Epithelial cell of esophagus (primary cell): ENCODE measurements at places on chromosomes 2 and 18.

GRCh38 chr2:190875891-190876290 lies 4.7 kb upstream of the GLS start:
- DNase-seq, result no peak

- DNase-seq, result no peak
Observed at GRCh38 chr2:64313398-64313723, 140.6 kb upstream of the LGALSL start.

DNA sequence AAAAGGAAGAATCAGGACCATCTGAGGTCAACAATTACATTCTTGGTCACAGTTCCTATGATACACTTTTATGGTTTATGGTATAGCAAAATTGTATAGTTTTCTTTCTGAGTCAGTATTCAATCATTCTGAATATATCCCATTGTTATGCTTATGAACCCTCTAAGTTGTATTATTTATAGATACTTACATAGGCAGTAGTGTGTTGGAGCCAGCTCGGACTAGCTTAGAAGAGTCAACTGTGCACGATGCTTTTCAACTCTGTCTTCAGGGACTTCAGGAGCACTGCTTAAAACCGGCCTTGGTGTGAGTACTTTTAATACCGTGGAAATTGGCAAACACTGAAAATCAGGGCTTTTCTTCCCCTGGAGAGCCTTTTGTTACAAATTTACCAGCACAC lies 215.7 kb downstream of the IKZF2 start:
- peak; percentile 43 for DNase-seq

DNA sequence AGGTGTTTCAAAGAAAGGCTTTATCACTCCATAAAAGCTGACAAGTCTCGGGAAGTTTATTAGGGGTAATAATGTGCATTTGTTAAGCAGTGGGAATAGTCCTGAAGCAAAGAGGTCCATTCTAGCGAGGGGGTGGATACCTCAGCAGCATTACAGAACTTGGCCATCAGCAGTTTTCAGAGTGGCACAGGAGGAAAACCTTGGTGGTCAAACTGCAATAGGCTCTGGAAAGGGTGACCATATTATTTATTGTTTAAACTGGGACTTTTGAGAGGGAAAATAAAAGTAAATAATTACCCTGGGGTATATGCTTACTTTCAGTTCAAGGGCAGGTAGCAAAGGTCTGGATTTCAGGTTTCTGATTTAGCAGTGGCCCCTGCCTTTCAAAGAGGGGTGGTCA lies 115.5 kb upstream of the KLHL14 start:
- DNase-seq, result no peak

DNA sequence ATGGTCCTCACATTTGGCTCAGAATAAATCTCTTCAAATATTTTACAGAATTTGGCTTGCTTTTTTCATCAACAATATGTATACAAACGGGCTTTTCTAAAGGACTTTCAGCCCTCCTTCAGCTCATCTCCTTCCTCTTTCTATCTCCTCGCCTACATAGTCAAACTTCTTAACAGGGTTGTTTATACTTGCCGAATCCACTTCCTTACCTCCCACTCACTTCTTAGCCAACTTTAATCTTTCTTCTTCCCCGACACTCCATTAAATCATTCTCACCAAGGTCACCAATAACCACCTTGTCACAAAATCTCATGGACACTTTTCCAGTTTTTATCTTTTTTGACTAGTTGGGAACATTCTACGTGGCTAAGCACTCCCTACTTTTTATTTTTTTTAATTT lies 325.2 kb downstream of the PLCL1 start:
- DNase-seq, result no peak

GRCh38 chr18:78892177-78892576 lies 87.4 kb upstream of the SALL3 start:
- DNase-seq, result no peak

- DNase-seq, result no peak
Observed at GRCh38 chr2:128780434-128781080, 461.9 kb upstream of the HS6ST1 start.

DNA sequence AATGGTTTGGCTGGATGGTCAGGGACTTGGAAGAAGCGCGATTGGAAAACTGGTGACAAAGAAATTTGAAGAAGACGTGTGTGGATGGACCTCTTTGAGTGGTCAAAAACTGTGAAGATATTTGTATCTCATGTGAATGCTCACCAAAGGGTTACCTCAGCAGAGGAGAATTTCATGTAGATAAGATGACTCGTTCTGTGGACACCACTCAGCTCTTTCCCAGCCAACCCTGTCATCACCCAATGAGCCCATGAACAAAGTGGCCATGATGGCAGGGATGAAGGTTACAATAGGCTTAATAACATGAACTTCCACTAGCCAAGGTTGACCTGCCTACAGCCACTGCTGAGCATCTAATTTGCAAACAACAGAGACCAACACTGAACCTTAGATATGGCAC lies 248.3 kb downstream of the KCNE4 start:
- peak; percentile 47 for DNase-seq

DNA sequence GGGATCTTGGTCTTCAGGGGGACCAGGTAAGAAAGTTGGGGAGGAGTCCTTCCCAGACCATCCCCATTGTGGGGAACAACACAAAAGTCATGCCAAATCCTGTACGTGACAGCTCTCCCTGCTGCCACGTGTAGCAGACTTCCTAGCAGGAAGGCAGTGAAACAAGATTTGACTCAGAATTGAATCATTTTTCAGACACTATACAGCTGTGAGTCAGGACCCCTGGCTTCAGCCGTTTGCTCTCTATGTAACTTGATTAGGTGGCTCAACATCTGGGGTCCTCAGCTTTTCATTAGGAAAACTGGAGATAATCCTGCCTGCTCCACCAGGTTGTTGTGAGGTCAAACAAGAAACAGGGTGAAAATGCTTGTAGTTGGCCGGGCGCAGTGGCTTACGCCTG lies 32.9 kb upstream of the PDCL3 start:
- DNase-seq, result peak; percentile 7

- DNase-seq, result no peak
Observed at GRCh38 chr2:177537636-177538035, 145.1 kb downstream of the AGPS start.

GRCh38 chr2:239590276-239590675 lies 189.5 kb upstream of the HDAC4 start:
- DNase-seq, result no peak

- DNase-seq, result no peak
Observed at GRCh38 chr2:27201675-27202074, 10.2 kb upstream of the ATRAID start.

DNA sequence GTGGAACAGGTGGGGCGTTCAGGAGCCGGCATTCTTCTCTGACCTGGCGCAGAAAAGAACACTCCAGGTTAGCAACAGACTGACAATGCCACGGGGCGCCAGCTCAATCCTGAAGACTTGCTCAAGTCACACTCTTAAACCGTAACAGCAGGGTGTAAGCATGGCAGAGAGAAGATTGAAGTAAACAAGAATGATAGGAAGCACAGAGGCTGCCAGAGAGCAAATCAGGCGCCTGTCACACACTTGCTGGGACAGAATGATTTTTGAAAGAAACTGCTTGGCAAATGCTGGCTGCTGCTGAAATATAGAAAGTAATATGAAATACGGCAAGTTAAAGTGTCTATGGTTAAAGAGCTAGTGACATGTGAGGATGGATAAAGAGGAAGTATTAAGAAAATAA lies 80.5 kb downstream of the MEP1B start:
- DNase-seq, result no peak

GRCh38 chr2:30974092-30974491 lies 164.1 kb downstream of the GALNT14 start:
- no peak for DNase-seq

- no peak for DNase-seq
Observed at GRCh38 chr18:59649591-59649990, 47.6 kb downstream of the CCBE1 start.

DNA sequence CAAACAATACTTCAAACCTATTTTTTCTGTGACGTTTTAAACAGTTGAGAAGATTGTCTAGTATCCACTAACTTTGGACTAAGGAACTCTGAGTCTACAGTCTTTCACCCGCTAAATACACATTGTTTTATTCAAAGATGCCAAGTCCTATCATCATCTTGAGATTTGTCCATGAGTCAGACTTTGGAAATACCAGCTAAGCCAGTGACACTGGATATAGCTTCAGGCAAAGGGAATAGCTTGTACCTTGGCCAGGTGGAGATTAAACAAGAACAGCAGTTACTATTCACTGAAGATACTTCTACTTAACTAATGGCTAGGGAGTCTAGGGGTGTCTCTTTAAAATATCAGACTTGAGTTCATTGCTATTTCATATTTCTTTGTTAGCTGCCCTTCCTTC lies 137.5 kb downstream of the COMMD1 start:
- peak; percentile 96 for DNase-seq
